ENCODE measurements at places on chromosomes 13 and 19.

- no peak for DNase-seq
Measured at GRCh38 chr13:99347911-99348451, 40.8 kb upstream of the GPR183 start.

- DNase-seq = peak; percentile 45
Measured at GRCh38 chr19:49114630-49115363, 627 bp downstream of the LIN7B start.

- DNase-seq = no peak
Measured at GRCh38 chr13:66748712-66749111, 481.4 kb downstream of the PCDH9 start.

GRCh38 chr13:100597253-100597652, 8.7 kb upstream of the GGACT start:
- DNase-seq = no peak

- no peak for DNase-seq
Measured at GRCh38 chr13:113816254-113816929, 47.5 kb downstream of the GAS6 start.

DNA sequence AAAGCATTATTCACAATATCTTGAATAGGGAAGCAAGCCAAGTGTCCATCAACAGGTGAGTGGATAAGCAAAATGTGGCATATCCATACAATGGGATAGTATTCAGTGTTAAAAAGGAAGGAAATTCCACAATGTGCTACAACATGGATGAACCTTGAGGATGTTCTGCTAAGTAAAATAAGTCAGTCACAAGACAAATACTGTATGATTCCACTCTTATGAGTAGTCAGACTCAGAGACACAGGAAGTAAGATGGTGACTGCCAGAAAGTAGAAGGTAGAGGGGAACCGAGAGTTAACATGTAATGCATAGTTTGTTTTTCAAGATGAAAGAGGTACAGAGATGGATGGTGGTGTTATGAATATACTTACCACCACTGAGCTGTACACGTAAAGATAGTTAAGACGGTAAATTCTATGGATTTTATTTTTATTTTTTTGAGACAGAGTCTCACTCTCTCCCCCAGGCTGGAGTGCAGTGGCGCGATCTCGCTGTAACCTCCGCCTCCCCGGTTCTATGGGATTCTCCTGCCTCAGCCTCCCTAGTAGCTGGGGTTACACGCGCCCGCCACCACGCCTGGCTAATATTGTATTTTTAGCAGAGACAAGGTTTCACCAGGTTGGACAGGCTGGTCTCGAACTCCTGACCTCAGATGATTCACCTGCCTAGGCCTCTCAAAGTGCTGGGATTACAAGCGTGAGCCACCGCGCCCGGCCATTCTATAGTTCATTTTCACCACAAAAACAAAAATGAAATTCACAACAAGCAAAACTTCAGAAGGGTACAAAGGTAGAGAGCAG, 1.0 kb upstream of the CHAMP1 start:
- DNase-seq = peak; percentile 7

DNA sequence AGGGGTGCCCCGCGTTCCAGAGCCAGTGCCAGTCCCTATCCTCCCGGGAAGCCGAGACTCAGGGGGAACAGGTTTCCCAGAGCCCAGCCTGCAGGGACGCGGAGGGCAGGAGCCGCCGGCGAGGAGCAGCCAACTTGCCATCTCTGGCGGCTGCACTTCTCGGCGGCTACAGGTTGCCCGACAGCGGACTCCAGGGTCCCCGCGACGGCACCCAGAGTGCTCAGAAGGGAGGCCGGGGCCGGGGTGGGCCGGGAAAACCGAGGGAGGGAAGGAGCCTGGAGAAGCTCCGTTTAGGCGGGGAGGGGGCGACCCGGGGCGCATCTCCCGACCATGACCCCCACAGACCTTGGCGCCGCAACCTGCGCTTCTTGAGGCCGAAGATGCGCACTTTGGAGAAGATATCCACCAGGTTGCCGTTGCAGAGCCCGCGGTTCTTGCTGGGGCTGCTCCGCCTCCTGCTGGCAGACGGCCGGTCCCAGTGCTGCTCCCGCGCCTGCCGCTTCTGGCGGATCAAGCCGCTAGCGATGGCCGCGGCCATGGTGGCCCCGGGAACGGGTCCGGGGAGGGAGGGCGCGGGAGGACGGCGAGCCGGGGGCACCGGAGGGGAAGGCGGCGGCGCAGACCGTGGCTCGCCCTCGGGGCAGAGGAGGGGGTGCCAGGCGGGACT, 463.8 kb downstream of the ITGBL1 start:
- no peak for DNase-seq

- DNase-seq = no peak
Measured at GRCh38 chr19:43634506-43634871, 5.2 kb downstream of the CADM4 start.

DNA sequence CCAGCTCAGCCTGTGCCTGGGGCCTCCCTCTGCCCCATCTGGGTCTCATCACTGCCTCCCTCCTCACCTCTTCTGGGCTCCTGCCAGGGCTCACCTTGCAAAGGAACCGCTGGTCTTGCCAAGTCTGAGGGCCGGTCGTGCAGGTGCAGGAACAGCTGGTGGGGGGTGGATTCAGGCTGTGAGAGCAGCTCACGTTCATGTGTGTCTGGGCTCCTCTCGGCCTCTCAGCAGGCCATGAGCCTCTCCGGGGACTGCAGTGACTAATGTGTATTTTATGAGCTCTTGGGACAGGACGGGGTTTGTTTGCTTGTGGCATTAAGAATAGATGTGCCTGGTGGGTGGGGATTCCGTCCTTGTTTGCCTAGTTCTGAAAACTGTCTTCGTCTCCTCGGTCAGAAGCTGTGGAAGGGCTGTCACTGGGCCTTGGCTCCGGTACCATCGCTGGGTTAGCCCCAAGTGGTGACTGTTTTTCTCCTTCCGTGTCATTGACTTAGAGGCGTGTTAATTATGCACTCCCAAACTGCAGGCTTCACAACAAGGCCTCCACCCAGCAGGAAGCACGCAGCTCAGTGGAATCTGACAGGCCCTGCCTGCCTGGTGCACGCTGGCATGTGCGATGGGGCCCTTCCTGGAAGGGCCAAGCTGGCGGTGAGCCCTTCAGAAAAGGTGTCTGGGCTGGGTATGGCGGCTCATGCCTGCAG, 77.6 kb downstream of the KDM4B start:
- no peak for DNase-seq

DNA sequence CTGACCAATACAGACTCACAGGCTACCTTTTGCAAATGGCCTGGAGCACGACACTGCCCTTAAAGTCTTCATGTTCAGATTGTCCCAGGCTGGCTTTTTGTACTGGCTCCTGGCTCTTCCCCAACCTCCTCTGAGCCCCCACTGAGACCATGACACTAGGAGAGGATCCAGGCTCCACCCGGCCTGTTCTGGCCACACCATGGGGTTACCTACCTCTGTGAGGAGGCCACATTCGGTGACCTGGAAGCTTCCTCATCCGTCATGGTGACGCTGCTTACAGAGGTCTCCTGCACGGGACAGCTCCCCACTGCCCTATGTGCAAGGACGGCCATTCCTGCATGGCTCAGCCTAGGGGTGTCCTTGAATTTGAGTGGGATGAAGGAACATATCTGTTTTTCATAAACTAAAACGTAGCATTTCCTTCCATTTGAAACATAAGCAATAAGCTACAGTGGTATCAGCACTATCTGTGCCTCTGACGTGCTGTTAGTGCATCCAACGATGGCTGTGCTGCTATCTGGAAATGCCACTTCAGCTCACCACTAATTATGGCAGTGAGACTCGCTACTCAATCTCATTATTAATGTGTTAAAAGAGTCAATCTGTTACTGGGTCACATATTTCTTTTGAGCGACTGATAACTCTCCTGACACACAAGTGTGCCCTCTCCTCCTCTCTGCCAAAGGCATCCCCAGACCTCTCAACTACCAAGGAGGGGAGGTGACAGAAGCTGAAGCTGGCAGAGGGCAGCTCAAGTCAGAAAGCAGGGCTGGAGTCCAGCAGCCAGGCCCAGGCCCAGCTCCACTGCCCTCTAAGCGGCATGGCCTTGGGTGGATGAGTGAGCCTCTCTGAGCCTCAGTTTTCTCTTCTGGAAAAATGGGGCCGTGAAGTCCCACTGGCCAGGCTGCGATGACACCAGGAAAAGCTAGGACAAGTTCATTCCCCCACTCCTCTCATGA, 29.6 kb downstream of the ELL start:
- no peak for DNase-seq

DNA sequence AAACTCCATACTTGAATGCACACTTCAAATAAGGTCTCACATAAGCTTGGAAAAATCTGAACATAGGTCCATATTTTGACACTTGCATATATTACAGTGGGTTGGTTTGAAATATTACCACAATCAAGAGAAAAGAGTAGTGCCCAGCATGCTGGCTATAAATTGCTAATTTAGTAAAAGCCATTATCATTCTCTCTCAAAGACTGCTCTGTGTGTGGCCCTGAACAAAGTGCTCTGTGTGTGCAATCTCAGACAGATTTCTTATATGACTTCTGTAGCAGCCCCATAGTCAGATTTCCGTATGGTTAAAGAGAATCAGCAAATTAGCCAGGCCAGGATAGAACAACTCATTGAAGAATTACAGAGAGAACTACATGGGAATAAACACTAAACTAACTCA, 78.2 kb downstream of the LIG4 start:
- no peak for DNase-seq

GRCh38 chr19:46111376-46111775, 13.1 kb downstream of the IGFL3 start:
- DNase-seq = no peak

- DNase-seq = peak; percentile 77
Measured at GRCh38 chr13:26698392-26699196, 62.0 kb downstream of the GPR12 start.

DNA sequence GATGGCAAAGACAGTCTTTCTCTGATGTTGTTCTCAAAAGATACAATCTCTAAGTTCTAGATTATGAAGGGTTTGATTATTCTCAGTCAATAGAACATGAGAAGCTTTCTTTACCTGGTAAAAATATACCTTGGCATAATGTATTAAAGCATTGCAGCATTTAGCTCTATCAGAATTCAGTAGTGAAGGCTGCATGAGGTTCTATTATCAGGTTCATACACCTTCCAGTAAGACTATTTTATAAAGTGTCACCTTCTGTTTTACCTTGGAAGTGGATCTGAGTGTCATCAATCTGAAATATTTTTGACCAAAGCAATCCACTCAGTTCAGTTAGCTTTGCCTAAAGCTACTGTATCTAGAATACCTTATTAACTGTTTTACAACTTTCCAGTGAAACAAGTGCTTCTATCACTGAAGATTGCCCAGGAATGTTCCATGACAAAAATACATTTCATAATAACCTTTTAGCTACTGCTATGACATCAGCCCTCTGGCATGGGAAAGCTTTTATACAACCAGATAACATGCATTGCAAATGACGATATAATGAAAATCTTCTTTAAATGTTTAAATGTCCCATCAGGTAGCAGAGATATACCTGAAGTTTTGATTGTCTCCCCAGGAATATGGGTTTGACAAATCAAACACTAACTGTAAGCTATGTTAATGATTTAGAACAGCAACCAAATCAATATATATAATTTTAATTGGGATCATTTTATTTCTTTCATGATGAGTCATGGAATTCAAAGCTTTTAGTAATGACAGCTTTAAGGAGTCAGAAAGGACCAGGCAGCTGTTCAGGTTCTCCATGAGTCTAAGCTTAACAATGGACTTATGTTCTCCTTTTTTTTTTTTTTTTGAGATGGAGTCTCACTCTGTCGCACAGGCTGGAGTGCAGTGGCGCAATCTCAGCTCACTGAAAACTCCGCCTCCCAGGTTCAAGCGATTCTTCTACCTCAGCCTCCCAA, 72.2 kb downstream of the UFM1 start:
- no peak for DNase-seq

DNA sequence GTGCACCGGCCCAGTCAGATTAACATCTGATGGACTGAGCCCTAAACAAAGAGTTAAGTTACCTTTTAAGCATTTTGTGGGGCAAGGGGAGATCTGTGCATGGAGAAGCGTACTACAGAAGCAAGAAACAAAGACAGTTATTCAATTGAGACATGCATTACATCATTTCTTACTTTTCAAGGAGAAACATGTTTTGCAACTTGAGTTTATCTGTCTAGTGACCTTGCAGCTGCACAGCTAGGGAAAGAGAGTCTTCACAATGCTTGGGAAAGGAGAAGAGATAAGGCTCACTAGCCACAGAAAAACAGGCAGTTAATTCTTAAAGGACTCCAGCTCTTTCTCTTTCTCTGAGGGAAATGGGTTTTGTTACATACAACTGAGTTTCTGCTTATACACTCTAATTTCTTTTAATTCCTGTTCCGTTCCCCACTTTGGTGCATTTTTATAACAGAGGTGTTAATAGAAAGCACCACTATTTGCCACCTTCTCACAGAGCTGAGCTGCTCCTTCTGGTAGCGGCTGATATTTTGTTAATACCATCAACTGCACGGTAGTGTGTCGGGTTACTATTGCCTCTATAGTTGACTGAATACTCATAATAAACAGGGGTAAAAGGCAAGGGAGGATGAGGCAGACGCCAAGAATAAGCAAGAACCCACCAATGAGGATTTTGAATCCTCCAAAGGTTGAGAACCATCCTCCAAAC, 55.9 kb downstream of the ZNF431 start:
- no peak for DNase-seq

- DNase-seq = no peak
Measured at GRCh38 chr19:709196-709964, 645 bp downstream of the PALM start.

GRCh38 chr19:12260861-12261260, 33.8 kb downstream of the ZNF44 start:
- no peak for DNase-seq

GRCh38 chr13:94595001-94595949, 677 bp downstream of the TGDS start:
- peak; percentile 18 for DNase-seq

DNA sequence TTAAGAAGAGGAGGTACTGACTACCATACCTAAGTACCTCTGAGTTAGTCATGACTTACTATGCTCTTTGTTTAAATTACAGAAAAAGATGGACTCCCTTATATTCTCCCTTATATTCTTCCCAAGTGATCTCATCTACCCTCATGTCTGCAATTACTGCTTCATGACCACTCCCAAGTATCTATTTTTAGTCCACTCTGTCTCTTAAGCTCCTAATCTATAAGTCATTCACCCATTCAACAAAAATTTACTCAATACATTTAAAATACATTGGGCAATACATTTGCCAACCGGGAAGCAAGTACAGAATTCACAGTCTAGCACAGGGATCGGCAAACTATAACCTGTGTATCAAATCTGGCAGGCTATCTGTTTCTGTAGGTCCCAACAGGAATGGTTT, 42.6 kb downstream of the KPNA3 start:
- DNase-seq = no peak

- DNase-seq = peak; percentile 45
Measured at GRCh38 chr13:27619728-27620376, 477 bp downstream of the LNX2 start.
